ENCODE measurements at places on chromosomes 11 and 22. TPM values are rescaled to one million over a fixed set of nuclear protein-coding genes. Genes with fewer than 3 reads are reported as not detected.

PRRG4 gene
- not detected for polyA plus RNA-seq

- DNase-seq, result no peak
These were observed 253.6 kb upstream of the ANO3 start for GRCh38 chr11:26078231-26078821.

CECR2 gene
- polyA plus RNA-seq, result not detected

DNA sequence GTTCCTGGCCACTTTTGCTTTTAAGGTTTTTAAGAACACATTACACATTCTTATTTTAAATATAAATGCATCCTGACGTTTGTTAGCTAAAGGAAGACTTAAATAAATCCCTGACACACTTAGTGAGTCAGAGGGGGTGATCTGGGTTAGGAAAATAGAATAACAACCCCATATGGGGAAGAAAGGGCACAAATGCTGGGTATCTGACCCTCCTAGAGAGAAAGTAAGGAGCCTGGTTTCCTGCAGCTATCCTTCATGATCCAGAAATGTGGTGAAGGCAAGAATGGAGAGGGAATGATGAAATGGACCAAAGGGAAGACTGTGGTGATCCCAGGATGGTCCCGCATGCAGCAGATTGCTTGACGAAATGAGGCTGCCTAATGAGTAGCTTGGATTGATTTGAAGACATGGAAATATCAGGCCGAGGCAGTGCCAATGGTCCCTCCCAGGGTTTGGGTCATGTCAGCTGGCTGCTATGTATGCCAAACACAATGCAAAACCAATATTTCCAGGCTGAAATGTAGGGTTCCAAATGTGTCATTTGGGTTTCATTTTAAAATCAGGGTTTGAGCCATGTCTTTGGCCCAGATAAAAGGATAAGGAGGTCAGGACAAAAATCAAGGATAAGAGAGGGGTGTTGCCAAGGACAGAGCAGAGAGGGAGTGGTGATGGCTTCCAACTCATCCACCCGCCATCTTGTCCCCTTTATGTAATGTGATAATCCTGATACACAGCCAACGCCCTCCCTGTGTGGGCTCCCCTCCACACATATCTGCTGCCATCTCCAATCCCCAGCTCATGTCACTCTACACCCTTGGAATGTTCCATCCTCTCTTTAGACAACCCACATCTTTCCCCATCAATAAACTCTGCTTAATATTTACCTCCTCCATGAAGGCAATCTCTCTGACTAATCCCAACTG lies 135.1 kb upstream of the PITPNB start:
- no peak for DNase-seq

- DNase-seq, result no peak
These were observed 5.2 kb downstream of the CRTAM start for GRCh38 chr11:122843281-122844141.

DNA sequence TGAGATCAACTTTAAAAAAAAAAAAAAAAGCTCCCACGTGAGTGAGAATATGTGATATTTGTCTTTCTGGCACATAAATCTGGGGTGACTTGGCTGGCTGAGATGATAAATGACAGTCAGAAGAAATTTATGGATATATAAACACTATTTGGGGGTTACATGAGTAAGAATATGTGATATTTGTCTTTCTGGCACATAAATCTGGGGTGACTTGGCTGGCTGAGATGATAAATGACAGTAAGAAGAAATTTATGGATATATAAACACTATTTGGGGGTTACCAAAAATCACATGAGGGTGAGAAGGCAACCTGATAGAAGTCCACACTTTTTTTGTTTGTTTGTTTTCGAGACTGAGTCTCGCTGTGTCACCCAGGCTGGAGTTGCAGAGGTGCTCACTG lies 6.6 kb upstream of the TSG101 start:
- DNase-seq, result no peak

DNA sequence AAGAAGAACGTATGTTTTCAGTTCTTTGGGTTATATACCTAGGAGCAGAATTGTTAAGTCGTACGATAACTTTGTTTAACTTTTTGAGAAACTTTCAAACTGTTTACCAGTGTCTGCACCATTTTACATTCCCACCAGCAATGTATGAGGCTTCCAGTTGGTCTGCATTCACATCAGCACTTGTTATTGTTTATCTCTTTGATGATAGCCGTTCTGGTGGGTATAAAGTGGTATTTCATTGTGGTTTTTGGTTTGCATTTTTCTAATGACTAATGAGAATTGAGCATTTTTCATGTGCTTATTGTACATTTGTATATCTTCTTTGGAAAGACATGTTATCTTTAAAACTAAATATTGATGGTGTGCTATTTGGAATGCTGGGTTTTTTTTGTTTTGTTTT lies 59.8 kb downstream of the KDM2A start:
- no peak for DNase-seq

OR5M11 gene
- not detected for polyA plus RNA-seq

DNA sequence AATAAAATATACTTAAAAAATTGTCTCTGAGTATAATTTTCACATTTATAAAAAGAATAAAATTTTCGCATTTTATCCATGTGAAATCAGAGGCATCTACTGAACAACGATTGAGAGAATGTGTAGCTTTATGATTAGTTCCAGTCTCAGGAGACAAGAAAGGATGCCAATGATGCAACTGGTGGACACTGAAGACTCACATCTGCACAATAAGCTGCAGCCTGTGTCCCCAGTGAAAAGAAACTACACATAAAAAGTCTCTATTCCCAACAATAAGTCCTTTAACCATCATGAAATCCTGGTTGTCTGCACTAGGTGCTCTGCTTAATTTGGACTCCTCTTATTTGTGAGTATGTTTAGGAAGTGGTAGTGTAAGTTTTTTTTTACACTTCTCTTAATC lies 22.0 kb downstream of the OR5AS1 start:
- DNase-seq, result no peak

DNA sequence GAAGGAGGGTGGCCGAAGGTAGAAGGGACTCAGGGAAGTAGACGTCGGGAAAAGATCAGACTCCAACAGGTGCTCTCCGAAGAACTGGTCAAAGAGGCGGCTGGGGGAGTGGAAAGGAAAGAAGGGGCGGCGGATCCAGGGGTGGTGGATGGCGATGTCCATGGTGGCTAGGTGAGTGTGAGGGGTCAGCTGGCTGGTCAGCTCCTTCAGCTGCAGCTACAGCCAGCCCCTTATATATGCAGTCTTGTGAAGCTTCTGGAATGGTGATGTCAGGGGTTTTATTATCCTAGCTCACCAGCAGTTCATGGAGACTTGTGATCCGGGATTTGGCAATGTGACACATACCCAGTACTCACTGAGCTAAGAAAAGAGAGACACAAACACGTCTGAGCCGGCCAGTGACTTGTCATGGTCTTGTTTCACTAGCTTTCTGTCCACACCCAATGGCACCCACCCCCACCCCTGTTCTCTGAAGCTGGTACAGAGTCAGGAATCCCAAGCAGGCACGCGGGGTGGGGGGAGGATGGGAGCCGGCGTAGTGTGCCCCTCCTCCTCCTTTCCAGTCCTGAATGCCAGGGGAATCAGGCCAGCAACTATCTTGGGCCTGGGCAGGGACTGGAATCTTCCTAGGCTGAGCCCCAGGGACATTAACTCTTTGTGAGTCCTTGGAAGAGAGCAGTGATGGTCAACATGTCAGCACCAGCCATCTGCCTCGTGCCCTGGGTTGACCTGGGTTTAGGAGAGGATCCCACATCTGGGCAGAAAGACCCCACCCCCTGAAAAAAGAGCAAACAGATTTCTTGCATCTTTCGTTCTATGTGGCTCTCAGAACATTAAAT lies at the start of gene CRYAB:
CRYAB (minus strand) TSS at position 208 of the 839 bp plus-strand sequence; CDS start at position 162, 46 bp downstream.
- peak; percentile 96 for DNase-seq

SCARF2 gene
- polyA plus RNA-seq, result 28.8 TPM

PIK3IP1 gene
- polyA plus RNA-seq, result 11.8 TPM

DNA sequence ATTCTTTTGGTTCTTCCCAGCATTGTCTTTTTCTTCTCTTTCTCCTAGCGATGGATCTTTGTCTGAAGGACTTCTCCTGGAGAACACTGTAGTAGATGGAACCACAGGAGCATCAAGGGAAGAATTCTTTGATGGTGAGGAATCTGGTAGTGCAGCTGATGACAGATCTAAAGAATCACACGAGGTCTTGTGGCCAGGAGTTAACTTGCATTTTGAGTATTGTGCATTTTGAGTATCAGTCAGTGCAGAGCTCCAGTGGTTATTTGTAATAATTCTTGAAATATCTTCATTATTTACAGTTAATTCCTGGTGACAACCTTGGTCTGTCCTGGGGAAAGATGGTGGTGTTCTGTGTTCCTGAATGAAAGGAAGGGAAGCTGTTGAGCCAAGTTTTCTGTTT lies 14.5 kb upstream of the POGLUT3 start:
- no peak for DNase-seq

GRCh38 chr11:19670030-19670791 lies 42.4 kb upstream of the NAV2 start:
- DNase-seq, result no peak

GRCh38 chr11:72665911-72666472 lies 8.2 kb downstream of the PDE2A start:
- no peak for DNase-seq

MPEG1 gene
- not detected for polyA plus RNA-seq

- peak; percentile 32 for DNase-seq
These were observed 65.0 kb upstream of the HORMAD2 start for GRCh38 chr22:30015229-30015797.

TREH gene
- polyA plus RNA-seq, result not detected

GRCh38 chr11:110026858-110027626 lies 66.2 kb upstream of the ZC3H12C start:
- no peak for DNase-seq

OR2D2 gene
- polyA plus RNA-seq, result 0.13 TPM

DNA sequence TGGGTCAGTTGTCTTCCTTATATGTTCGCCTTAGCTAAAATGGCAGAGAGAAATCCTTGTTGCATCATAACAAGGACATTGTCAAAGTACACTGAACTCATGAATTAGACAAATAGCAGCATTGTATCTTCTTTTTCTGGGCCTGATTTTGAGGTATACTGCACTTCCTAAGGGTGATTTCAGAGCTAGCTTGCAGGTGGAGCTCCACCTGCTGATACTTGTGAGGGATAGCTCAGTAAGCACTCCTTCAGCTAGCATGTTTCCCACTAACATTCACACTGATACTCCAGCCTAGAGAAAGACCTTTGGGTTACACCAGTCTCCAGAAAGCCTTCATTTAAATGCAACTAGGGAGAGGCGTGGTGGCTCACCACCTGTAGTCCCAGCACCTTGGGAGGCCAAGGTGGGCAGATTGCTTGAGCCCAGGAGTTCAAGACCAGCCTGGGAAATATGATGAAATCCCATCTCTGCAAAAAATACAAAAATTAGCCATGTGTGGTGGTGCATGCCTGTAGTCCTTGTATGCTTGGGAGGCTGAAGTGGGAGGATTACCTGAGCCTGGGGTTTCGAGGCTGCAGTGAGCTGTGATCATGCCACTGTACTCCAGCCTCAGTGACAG lies 29.8 kb downstream of the JAM3 start:
- DNase-seq, result no peak

INPP5J gene
- 1.1 TPM for polyA plus RNA-seq

DNA sequence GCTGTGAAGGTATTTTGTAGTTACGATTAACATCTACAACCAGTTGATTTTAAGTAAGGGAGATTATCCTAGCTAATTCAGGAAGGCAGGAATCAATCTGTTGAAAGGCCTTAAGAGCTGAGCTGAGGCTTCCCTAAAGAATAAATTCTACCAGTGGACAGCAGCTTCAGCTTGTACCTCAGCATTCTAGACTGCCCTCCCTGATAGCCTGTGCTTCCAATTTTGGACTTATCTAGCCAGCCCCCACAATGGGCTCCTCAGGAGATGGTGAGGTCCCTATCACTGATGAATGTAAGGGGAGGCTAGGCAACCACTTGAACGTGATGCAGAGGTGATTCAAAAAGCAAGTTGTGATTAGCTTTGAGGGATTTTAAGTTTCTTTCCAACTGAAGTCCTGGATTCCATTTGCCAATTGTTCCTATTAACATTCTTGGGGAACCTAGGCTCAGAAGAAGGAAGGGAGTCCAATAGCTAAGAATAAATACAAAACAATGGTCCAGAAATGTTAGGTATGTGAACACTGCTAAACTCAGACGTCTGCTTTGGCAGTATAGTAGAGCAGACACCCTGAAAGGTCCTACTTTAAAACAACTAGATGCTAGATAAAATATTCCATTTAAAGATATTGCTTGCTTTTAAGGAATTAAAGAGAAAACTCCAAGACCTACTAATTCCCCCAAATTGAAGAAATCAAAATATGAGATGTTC lies 404.3 kb upstream of the TENM4 start:
- no peak for DNase-seq

DNA sequence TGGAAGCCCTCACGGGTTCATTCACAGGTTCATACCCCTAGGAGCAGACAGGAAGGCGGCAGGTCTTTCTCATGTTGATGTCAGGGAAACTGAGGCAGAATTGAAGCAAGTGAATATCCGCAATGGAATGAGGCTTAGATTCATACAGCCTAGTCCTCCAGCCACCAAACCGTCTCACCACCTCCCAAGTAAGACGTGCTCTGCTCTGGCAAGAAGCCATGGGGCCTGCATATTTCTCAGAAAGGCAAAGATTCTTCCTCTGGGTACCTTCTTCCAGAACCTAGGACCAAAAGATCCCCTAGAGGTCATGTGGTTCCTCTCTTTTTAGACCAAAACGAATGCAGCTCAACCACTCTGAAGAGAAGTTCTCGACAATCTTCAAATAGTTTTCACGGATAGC lies 1.7 kb downstream of the AP1B1 start:
- no peak for DNase-seq

GRCh38 chr11:17767301-17767885 lies 32.8 kb downstream of the KCNC1 start:
- no peak for DNase-seq

- DNase-seq, result no peak
These were observed 220.1 kb upstream of the E2F8 start for GRCh38 chr11:19460718-19461405.

HPX gene
- polyA plus RNA-seq, result 0.82 TPM

DNA sequence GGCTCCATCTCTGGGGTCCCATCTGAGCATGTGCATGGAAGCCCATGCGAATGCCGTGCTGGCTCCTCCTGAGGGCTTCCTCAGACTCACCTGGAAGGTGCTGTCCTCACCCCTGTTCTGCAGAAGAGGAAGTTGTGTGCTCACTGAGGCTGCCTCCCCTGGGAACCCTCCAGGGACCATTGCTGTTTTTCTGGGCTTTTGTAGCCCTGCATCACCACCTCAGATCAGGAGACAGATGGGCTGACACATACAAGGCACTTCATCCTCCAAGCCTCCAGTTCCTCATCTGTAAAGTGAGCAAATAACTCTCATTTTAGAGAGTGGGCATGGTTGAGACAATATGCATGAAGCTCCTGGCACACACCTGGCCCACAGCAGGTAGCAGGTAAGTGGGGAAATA lies 12.1 kb upstream of the LRRC32 start:
- DNase-seq, result no peak

DNA sequence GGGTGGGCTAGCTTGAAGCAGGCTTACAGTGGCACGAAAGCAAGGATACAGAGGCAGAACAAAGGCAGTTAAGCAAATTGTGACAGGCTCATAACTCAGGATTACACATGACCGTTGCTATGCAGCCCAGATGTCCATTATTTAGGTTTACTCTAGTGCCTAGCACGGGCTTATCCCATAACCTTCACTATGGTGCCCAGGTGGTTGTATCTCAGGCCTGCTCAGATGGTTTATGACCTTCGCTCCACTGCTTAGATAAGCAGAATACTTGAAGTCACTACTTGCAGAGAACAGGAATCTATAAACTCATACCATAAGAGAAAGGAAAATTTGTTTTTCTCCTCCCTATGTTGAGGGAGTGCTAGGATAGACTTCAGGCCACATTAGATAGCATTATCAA lies 9.0 kb downstream of the OR6M1 start:
- DNase-seq, result no peak

TCN2 gene
- 15.8 TPM for polyA plus RNA-seq

- DNase-seq, result no peak
These were observed 27.7 kb upstream of the APOL5 start for GRCh38 chr22:35690001-35690400.

TBX10 gene
- not detected for polyA plus RNA-seq
